Activated T-helper 9 cell treated with anti-CD3 and anti-CD28 coated beads, Interleukin-2, amount 50 U/mL, for 16 hours (primary cell): ENCODE measurements at places on chromosomes 6 and 20.

- DNase-seq: no peak
These were observed 370.3 kb downstream of the NRN1 start for GRCh38 chr6:5636210-5637030.

DNA sequence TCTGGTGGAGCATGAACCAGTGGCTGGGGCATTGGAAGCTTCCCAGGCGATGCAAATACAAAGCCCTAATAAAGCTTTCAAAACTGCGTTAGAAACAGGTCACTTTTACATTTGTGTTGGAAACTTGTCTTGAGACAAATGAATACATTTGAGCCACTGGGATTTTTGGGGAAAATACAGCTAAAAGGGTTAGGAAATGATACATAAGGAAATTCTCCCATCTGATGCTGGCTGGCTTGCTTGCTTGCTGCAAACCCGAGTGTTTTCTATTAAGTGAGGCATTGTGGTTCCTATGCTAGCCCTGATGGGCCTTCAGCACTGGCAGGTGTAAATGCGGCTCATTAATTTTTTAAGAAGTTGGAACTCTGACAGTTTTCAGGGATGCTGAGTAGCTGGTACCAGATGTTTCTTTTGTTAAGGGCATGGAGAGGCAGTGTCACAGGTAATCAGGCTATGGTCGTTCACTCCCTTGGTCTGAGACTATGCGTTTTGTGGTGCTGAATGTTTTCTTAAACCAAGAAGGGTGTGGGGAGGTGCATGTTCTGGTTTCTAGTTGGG lies 35.2 kb downstream of the RREB1 start:
- no peak for DNase-seq

DNA sequence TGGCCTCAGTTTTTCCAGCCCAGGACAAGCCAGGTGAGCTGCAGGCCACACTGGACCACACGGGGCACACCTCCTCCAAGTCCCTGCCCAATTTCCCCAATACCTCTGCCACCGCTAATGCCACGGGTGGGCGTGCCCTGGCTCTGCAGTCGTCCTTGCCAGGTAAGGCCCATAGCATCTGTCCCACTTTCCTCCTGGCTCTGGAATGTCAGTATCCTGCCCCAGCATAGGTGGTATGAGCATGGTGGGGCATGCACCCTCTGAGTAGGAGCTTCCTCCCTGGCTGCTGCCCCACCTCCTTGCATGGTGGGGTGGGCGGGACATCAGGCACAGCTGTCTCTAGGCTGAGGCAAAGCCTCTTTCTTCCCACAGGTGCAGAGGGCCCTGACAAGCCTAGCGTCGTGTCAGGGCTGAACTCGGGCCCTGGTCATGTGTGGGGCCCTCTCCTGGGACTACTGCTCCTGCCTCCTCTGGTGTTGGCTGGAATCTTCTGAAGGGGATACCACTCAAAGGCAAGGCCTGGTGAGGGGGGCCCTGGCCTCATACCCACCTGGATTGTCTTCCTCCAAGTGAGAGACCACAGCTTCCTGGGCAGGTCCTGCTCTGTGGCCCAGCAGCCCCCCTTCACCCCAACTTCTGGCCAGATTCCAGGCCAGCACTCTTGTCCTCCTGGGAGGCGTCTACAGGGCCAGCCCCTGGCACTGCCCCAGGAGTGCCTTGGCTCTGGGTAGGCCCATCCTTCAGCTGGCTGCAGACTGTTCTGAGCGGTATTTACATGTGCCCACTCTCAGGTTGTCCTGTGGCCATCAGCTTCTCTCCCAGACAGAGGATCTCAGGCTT lies 9.1 kb downstream of the PI16 start:
- DNase-seq: no peak

- no peak for DNase-seq
These were observed 2.0 kb upstream of the MICA start for GRCh38 chr6:31401403-31401802.

DNA sequence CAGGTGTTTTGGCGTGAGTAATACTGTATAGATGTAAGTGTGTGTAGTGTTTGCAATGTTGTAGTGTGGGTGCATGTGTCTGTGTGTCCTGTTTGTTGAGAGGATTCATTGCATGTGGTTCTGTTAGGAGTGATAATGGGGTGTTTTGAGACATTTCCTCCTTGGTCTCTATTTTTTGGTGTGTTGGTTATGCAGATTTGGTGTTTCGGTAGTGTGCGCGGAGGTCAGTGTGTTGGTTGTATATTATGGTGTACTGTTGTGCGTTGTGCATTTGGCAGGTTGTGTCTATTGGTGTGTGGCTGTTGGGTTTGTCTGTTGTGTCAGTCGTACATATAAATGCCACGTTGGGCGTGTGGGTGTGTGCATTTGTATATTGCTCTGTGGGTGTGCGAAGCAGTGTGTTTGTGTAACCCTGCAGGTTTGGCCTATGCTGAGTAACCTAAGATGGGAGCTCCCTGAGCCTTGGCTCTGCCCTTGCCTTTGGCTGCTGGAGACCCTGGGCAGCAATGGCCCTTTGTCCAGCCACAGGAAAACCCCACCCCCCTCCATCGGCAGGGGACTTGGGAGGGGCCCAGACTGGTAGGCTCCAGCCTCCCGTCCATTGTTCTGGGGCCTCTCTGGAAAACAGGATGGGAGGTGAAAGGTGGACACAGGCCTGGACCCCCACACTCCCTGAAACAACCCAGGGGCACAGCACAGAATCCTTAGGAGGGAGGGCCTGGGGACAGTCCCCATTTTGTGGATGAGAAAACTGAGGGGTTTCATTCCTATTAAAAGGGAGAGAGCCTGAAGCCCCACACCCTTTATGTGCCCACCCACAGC lies 10.3 kb upstream of the ID1 start:
- DNase-seq: no peak

GRCh38 chr6:158464483-158464882 lies 95.4 kb upstream of the TMEM181 start:
- no peak for DNase-seq

DNA sequence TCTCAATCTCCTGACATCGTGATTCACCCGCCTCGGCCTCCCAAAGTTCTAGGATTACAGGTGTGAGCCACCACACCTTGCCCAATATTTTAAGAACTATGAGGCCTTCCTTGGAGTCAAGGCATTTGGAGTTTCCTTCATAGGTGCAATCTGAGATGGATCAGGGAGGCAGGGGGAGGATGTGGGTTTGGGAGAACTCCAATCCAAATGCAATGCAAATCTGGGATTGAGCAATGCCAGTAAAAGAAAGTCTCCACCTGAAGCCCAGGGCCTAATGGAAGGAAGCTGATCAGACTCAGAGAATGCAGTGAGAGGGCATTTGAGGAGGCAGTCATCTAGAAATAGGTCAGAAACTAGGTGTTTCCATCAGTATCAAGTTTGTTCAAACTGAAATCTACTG lies 21.2 kb downstream of the RSPH3 start:
- DNase-seq: no peak

GRCh38 chr6:97032955-97033354 lies 108.4 kb downstream of the KLHL32 start:
- DNase-seq: no peak

DNA sequence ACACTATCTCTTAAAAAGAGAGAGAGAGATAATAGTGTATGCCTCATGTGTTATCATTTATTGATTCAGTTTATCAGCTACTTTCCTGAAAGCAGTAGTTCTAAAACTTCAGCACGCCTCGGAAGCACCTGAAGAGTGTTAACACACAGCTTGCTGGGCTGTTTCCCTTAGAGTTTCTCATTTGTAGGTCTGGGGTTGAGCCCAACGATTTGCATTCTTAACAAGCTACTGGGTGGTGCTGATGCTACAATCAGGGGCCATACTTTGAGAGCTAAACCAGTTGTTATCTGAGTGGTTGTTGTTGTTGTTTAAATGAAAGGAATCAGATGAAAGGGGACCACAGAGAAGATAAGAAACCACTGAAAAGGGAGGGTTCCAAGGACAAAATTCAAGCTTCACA lies 32.6 kb downstream of the SIM1 start:
- DNase-seq: no peak

- no peak for DNase-seq
These were observed 41.4 kb upstream of the ANGPT4 start for GRCh38 chr20:957544-957943.

- DNase-seq: no peak
These were observed 28.4 kb downstream of the SYNDIG1 start for GRCh38 chr20:24497851-24498250.

DNA sequence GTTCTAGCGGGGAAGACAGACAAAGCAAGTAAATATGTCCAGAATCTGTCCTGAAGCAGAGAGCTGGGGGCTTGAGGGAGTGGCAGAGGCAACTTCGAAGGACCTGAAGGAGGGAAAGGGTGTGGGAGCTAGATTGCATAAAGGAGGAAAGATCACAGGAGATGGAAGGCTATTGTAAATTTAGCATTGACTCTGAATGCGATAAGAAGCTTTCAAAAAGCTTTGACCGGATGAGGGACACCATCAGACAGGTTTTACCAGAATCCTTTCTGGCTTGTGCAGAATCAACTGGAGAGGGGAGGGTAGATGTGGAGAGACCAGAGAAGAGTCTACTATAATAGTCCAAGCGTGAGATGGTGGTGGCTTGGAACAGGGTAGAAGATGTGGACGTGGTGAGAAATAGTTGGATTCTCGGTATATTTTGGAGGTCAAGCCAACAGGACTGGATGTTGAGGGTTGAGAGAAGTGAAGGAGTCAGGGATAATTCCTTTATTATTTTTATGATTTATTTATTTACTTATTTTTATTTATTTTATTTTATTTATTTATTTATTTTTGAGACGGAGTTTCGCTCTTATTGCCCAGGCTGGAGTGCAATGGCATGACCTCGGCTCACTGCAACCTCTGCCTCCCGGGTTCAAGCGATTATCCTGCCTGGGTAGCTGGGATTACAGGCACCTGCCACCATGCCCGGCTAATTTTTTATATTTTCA lies 19.9 kb upstream of the RIPOR3 start:
- no peak for DNase-seq

GRCh38 chr20:57507477-57507876 lies 17.5 kb downstream of the CTCFL start:
- DNase-seq: no peak

DNA sequence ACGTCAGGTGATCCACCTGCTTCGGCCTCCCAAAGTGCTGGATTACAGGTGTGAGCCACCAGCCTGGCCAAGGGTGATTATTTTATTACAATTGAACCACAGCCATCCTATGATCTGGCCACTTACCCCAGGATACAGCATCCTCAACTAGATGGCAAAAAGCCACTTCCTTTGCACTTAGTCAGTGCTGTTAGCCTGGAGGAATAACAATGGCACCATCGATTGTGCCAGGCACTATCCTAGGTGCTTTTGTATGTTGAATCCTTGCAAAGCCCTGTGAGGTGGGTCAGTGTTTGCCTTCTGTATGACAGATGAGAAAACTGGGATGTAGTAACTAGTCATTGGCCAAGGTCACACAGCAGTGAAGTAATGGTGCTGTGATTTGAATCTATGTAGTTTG lies 11.2 kb upstream of the TTPAL start:
- DNase-seq: no peak

DNA sequence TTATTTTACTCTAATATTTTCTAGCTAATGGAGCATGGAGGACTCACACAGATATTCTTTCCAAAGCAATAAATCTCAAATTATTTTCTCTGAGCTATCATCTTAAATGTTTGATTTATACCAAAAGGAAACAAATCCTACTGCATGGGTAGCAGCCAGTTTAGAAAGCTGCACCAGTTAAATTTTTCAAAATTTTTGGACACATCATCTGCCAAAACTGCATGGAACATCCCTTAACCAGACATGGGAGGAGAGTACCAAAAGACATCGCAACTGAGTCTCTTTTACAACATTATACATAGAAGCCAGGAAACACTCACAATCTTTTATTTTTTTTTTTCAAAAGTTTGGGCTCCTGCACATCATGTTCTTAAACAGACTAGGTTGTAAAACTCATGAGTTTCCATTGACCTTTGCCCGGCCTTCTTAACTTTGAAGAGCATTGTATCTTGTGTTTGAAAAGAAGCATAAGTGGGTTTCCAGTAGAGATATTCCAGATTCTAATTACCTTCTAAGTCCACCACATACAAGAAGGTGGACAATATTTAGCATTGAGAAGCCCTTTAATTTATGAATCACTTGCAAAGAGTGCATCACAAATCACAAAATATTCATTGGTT lies 87.7 kb upstream of the HMGCLL1 start:
- DNase-seq: no peak

DNA sequence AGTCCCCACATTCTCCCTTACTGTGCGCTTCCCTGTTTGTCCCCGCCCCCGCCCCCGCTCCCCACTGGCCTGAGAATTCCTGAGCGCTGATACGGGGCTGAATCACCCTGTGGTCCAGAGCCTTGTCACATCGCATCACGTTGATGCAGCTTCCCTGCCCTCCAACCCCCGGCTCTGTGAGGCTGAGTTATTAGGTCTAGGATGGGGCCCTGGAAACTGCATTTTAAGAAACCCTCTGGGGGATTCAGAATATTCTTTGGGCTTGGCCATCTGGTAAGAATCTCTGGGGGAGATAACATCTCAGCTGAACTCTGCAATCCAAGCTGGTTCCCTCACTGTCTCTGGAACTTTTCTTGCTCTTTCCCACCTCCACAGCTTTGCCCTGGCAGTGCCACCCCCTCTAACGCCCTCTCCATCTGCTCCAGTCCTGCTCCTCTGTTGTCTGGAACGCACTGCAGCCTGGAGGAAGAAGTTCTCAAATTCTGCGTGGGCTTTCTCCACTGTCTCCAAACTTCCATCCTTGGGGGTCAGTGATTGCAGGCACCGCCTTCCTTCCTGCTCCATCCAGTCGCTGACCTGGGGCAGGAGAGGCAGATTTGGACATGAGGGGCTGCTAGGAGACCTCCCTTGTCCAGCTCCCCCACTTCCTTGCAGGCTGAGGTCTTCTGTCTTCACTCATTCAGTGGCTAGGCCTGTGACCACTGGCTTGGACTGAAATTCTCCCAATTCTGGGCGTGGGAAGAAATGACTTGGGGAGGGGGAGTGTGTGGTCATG lies 42.6 kb downstream of the KIAA1755 start:
- no peak for DNase-seq

- no peak for DNase-seq
These were observed 109.6 kb downstream of the ASXL1 start for GRCh38 chr20:32467506-32468312.

DNA sequence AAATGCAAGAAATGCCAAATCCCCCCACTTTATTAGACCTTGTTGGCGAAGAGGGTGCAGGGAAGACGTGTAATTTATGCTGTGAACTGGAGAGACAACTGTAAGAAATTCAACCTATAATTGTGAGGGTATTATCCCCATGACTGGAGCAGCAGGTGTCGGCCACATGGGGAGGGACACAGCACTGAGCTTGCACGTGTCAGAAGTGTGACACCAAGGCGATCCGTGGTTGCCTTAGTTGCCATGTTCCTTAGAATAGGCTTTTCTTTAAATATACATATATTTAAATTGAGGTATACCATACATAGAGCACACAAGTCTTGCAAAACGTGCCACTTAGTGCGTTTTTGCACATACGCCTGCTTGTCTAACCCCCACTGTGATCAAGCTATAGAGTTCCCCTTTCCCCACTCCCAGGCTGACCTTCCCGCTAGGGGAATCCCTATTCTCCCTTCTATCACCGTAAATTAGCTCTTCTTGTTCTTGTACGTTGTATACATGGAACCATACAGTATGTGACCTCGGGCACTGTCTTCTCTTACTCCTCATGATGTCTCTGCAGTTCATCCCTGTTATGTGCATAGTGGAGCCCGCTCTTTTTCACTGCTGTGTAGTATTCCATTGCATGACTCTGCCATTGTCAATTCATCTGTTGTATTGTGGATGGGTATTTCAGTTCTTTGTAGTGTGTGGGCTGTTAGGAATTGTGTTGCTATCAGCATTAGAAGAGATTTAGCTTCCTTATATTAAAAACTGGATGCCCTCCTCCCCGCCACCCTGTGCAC lies 81.6 kb upstream of the PMEPA1 start:
- no peak for DNase-seq
